ENCODE measurements at places on chromosomes 12 and 14. TPM values are rescaled to one million over a fixed set of nuclear protein-coding genes. Genes with fewer than 3 reads are reported as not detected.

DNA sequence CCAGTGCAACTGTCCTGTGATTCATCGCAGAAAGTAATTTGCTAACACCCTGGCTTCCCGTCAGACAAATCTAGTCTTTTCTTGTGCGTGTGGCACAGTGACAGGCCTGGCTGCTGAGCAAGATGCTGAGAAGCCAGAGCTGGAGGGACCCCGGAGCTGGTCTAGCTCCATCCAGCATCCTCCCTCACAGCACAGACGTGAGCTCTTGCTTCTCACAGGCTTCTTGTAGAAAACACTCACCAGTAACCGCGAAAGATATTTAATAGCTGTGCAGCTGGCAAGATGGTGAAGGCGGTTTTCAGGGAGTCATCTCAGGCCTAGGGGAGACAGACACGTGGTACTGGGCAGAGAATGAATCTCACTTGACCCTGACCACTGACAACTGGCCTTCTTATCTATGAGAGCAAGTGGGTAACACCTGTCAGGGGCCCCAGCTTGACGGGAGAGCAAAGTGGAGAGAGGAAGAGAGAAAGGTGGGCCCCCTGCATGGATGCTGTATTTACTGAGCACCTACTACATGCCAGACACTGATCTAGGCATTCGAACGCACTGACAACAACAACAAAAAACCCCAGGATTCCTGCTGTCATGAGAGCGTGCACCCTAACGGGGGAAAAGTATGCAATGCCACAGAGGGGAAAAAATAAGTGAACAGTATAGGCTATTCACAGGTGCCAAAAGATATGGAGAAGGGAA lies 63.3 kb downstream of the CCDC88C start:
- no peak for DNase-seq

DNA sequence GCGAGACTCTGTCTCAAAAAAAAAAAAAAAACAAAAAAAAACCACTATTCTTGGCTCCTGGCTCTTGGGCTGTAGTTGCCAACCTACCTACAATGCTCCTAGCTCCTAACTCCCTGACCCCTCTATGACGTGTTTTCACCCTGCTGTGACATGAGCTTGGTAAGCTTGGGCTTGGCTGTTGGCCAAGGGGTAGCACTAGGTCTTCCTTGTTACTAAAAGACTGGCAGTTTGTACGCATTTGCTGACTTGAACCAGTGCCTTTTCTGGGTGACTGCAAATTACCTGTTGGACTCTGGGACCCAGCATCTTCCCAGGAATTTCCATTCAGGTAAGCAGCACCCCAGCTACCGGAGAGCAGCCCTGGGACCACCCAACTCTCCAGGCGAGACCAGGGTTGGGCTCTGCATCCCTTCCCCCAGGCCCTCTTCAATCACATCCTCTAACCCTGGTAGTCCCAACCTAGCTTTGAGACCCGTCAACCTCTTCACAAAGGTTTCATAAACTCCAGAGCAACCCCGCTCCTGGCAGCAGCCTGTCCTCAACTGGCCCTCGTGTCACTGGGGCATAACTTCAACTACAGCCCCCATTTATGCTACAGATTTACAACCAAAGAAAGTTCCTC lies 8.3 kb downstream of the CDK2AP1 start:
- DNase-seq: no peak

DNA sequence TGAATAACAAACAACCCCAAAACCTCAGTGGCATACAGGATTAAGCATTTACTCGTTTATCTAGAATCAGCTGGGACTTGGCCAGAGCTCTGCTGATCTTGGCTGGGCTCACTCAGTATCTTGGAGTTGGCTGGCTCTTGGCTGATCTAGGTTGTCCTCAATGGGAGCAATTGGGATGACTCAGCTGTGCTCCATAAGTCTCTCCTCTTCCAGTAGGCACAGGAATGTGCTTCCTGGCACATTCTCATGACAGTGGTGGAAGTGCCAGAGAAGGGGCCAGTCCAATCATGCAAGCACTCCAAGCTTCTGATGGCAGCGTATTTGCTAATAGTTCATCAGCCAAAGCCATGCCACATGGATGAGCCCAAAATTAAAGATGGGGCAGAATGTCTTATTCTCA lies 41.7 kb upstream of the ANO4 start:
- DNase-seq: no peak

The OTUB2 gene
- total RNA-seq: 1.6 TPM

The CD163L1 gene
- 15.9 TPM for total RNA-seq

The JPH4 gene
- total RNA-seq: not detected

DNA sequence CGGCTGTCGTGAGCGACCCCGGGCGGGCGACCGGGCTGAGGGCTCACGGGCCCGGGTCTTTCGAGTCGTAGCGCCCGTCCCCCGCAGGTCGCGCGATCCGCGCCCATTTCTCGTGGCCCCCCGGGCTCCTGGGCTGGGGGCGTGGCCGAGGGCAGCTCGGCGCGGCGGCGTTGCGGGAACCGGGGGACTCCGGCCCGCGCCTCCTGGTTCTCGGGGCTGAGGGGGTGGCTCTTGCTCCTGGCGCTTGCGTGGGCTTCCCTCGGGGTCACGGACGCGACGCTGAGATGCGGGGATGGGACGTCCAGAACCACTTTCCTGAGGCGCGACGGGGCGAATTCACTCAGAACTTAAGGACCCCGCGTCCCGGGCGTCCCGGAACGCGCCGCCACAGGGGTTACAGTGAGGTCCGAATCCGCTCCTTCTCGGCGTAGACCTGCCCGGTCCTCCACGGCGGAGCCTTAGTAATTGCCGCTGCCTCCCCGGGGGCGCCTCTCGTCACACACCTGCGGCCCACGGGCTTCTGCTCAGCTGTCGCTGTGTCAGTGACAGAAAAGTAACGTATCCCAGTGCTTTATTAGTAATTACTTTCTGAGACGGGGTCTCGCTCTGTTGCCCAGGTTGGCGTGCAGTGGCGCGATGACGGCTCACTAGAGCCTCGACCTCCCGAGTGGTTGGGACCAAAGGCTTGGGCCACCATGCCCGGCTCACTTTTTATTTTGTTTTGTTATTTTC lies 606 bp downstream of the EP400 start:
- DNase-seq: no peak

Data from RPMI7951 (cell line).